NCI-H1436 treated with DMSO at 0.1 percent for 48 hours (cell line): ENCODE measurements at places on chromosomes 7 and 10.

DNA sequence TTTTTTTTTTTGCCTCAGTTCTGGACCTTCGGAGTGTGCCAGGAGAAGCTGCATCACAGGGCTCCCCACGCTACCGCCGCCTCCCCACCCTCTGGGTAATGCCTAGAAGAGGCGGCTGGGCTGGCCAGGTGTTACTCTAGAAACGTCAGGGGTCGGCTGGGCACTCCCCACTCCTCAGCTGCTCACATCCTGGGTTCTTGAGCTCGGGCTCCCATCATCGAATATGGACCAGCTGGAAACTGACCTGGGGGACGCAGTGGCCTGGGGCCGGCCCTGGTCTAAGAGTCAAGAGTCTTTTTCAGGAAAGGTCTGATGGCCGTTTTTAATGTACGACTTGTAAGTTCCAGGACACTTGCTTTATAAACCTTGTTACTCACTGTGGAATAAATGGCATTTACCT is 326.5 kb downstream of the WDR37 start:
- DNase-seq = no peak

- DNase-seq = no peak
Observed at GRCh38 chr7:34080513-34080912, 175.2 kb downstream of the BMPER start.

GRCh38 chr10:3131098-3131497 is 41.5 kb downstream of the PITRM1 start:
- DNase-seq = no peak

DNA sequence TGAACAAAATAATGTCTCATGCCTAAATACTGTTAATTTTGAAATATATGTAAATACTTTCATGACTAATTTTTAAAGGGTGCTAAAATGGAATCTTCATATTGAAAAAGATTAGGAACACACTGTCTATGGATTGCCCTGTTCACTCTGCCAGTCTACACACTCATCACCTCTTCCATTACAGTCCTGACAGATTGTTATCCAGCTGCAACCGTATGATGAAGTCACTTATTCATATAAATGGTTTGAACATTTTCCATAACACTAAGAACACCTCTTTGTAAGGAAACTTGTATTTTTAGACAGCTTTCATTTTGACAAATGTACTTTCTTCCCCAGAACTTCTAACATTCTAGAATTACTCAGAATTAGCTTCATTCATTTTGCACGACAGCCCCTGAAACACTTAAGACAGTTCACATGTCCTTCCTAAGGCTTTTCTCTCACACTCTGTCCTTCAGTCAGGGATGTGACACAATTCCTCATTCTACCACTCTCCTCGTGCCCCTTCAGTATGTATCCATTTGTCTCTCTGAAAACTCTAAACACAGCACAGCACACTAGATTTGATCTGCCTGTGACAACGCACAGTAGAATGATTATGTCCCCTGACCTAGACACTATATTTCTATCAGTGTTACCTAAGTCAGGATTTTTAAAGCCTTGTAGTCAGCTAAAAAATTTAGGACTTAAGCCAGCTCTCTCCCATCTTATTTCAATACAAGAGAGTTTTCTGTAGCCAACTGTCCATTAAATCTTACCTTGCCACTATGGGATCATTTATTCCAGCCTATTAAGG is 71.9 kb downstream of the ORC5 start:
- DNase-seq = no peak

DNA sequence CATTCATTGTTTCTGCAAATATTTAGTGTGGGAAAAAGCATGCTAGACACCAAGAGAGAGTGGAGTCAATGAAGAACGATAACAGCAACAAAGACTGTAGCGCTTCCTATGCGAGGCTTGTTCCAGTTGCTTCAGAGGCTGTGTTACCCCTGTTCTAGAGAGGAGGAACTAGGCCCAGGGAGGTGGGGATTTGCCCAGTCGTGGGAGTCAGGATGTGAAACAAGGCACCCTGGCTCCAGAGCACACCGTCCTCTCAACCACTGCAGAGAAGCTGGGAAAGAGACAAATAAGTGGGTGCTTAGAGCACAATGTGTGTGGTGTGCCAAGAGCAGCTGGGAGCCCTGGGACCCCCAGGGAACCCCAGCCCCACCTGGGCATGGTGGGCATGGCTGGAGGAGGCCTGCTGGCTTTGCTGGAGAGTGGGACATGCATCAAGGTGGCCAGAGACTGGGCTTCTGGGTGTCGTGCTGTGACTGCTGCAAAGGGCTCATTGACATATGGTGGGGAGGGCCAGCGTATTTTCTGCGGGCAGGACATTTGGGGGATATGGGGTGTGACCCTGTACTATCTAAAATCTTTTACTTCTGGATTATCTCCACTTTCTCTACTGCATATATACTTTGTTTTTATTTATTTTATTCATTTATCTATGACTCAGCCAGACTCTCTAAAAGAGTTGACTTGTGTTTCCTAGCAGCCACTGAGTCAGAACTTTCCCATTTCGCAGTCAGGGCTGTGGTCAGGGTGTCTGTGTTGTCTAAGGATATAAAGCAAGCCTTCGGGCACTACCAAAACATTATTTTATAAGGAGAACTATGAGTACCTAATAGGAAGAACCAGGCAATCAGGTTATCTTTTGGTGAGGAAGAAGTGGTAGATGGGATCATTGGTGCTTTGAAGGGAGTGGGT is 95.4 kb downstream of the TCF7L2 start:
- no peak for DNase-seq

DNA sequence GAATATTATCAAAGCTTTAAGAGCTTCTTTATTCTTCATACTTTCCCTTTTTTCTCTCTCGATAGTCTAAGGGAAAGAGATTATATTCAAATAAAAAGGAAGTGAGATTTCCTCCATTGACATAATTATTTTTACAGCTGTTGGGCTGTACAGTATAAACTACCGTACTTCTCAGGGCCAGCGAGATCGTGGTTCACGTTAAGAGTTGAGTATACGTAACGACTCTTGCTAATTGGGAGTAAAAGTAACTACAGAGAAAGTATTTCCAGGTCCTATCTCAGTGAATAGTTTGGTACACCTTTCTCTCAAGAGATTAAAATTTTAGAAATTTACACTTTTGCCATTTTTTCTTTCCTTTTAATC is 57.8 kb downstream of the INPP5F start:
- DNase-seq = no peak

DNA sequence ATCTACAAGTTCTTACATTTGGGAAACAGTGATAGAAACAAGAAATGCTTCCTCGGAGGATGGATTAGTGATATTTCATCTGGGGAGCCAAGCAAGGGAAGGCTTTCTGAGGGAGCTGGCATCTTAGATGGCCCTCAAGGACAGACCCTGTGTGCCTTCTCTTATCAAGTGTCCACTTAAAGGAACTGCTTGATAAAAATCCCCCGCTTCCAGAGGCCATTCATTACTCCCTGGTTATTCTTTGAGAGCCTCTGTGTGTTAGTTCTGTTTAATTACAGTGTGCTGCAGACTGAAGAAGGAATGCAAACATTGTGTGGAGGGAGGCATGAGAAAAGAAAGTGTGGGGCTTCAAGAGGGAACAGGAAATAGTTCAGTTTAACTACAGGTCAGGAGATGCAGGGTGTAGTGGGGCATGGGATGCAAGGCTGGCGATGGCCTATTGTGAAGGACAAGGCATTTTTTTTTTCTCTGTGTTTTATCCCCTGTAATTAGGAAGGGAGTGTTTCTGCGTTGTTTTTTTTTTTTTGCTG is 145.4 kb downstream of the SNX10 start:
- no peak for DNase-seq

DNA sequence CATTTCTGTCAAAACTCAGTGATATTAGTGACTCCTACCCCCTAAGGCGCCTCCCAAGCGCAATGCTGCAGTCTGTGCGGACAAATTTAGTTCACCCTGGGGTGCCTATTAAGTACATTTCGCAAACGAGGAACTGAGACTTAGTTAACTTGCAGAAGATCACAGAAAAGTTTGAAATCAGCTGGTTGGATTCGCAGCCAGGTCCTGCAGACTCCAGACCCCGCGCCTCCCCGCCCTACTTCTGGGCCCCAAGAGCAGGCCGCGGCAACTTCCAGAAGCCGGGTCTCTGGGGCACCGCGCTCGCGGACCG is 588 bp downstream of the CYREN start:
- DNase-seq = no peak

DNA sequence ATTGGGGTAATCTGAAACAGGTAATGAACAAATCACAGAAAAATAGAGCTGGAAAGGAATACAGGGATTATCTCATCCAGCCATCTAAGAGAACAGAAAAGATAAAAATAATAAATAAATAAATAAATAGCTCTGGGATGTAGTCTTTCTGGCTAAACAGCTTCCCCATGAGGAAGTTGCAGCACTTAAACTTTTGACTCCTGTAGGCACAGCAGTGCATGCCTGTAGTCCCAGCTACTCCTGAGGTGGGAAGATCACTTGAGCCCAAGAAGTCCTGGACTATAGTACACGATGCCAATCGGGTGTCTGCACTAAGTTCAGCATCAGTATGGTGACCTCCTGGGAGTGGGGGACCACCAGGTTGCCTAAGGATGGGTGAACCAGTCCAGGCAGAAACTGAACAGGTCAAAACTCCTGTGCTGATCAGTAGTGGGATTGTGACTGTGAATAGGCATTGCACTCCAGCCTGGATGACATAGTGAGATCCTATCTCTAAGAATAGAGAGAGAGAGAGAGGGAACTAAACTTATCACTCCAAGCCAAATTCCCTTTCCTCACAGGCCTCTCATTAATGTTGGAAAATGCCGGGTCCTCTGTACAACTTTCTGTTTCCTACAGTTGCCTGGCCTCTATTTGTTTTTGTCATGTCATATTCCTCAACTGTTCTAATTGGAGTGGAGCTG is 61.7 kb upstream of the CDK13 start:
- no peak for DNase-seq

GRCh38 chr10:101380353-101381017 is 26.5 kb downstream of the BTRC start:
- DNase-seq = no peak

DNA sequence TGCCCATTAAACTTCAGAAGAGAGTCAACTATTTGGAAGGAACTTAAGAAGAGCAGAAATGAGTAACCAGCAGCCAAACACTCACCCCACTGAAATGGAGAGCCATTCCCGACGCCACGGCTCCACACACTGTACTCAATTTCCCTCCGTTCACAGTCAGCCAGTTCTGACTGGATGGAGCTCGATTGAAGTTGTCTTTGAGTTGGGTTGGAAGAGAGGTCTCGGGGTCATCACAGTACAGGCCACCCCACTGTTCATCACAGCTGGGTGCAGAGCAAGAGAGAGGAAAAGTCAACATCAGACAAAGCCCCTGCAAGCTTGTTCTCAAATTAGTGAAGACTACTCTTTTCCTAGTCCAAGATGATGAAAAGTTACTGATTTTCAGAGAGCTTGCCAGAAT is 75.9 kb upstream of the SLC26A5 start:
- DNase-seq = no peak

DNA sequence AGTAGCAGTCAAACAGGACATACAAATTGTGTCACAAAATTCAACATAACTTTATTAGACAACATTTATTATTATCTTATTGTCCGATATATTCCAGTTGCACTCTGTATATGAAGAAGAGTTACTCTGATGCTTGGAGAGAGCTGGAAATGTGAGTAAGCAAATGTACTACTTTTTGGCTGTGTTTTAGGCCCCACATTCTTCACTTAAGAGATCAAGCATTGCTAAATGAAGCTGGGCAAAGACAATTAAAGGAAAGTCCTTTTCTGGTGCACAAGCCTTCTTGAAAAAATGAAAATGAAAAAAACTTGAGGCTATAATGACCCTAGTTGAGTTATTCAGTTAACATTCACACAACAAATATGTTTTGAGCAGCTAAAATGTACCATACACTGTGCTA is 26.1 kb downstream of the MYPN start:
- DNase-seq = no peak

DNA sequence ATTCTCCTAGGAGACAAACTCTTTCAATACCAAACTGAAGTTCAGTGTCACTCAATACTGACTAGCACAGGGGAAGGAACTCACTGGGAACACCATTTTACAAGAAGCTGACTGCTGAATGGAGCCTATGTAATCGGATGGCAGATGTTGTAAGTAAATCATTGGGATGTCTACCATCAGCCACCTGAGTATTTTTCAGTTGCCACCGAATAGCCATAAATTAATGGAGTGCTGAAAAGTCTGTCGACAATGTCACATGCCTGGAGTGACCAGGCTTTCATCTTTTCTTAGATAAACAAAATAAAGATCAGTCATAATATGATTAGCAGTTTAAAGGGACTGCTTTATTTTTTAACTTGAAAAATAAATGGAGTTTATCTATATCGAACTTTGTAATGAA is 145.9 kb upstream of the SEMA3E start:
- DNase-seq = no peak

GRCh38 chr7:159000070-159000469 is 143.7 kb downstream of the DYNC2I1 start:
- no peak for DNase-seq

DNA sequence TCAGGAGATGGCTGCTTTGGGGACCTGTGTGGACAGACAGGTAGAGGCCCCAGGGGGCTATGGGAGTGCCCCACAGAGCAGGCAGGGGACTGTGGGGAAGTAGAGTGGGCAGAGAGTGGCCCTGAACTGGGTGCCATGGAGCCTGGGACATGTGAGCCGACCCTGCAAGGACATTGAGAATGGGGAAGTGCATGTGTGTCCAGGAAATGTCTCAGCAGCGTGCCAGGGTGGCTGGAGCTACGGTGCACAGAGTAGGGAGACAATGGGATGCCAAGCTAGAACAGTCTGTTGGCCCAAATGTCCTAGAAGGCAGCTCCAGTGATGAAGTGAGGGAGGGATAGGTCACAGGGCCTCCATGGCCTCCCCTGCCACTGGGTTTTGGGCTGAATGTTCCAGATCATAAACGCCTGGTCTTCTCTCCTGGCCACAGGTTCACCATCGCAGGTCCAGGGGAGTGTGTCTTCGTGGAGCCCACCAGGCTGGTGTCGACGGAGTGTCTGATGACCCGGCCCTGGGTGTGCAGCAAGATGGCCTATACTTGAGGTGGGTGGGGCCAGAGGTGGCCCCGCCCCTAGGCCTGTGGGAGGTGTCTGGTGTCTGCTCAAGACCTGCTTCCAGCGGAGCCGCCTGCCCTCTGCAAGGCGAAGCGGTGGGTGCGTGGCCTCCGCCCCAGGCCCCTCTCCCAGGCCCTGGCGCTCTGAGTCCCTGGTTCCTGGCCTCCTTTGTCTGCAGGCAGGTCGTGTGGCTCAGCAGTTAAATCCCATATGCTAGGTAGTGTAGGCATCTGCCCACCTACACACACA is 20.5 kb downstream of the CLEC2L start:
- DNase-seq = no peak

GRCh38 chr7:139752148-139752547 is 25.6 kb downstream of the HIPK2 start:
- no peak for DNase-seq

GRCh38 chr10:69466689-69467088 is 15.4 kb downstream of the TSPAN15 start:
- DNase-seq = no peak

DNA sequence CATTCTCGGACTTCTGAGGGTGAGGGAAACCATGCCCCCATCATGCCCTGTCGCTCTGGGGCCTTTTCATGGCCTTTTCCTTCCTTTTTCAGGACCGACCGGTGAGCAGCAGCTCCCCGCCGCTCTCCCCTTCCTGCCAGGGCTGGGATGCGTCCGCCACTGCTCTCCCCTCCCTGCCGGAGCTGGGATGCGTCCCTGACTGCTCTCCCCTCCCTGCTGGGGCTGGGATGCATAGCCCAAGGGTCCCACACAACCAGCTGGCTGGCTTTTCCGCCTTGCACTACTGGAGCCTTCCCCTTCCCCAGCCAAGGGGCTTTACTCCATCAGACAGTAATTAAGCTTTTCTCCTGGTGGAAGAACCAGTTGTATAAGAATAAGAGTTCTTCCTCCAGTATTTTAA is 129.7 kb upstream of the COBL start:
- DNase-seq = no peak

- no peak for DNase-seq
Observed at GRCh38 chr7:114217026-114217806, 197.4 kb upstream of the FOXP2 start.

- no peak for DNase-seq
Observed at GRCh38 chr10:61758433-61758832, 95.7 kb downstream of the CABCOCO1 start.
